ENCODE measurements at places on chromosomes 6 and 20.
A peak's percentile ranks its signal among the peaks of the same experiment; 100 is the strongest.

GRCh38 chr20:4957939-4958362 lies 43.4 kb downstream of the SLC23A2 start:
- no peak for DNase-seq

DNA sequence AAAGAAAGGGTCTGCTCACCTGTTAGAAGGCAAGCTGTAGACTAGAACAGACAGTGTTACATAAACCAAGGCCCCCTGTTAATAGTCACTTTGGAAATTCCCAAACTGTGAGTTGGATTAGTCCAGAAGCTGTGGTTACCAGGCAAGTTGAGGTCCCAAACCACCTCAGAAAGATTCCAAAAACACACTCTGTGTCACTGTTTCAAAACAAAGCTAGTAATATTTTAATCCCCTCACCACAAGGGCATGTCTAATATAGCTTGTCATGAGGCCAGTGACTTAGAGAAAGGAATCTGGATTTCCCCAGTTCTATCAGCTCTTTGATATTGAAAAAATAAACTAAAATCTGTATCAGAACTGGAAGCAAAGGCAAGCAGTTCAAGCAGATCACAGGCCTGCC lies 244.6 kb downstream of the HAO1 start:
- DNase-seq: no peak

DNA sequence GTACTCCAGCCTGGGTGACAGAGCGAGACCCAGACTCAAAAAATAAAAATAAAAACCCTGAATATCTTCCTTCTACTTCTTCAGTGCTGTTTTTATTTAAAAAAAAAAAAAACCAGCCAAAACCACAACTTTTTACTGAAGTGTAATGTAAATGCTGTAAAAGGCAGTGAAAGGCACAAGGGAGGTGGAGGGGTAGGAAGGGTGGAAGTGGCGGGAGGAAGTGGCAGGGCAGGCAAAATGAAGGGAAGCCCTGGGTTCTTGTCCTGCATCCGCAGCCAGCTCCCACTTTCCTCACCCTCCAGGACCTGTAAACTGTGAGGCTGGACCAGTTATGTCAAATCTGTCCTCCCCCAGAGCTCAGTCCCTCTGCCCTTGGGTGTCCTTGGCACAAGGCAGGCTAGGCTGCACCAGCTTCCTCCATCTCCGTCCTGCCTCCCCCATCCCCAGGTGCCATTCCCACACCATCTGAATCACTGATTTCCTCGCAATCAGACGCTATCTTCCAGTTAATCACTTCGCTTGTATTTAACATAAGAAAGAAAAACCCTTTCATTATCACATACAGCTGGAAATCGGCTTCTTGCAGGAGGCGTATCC lies 13.7 kb upstream of the PANK2 start:
- DNase-seq: no peak

GRCh38 chr6:157314705-157315321 lies 8.5 kb downstream of the TMEM242 start:
- peak; percentile 44 for DNase-seq

DNA sequence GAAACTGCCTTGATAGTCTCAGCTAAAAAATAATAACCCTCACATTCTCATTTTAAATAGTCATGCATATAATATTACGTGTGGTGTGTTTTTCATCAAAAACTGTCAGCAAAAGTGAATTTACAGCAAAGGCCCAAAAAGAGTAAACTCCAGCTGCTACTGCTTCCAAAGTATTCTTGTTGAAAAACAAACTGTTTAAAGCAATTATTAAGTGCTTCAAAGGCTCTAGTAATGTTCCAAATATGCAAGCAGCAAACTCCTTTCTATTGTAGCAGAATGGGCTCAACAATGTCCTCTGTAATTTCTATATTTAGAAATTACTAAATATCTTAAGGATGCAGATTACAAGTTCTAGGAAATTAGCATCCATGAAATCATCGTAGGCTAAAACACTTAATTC lies 280.0 kb upstream of the TBX18 start:
- no peak for DNase-seq

- no peak for DNase-seq
These were observed at the start of gene POM121L2 for GRCh38 chr6:27312146-27312949. Gene POM121L2, minus strand, starts transcription at chr6:27312273. Its CDS starts 103 bp downstream, at chr6:27312170.

DNA sequence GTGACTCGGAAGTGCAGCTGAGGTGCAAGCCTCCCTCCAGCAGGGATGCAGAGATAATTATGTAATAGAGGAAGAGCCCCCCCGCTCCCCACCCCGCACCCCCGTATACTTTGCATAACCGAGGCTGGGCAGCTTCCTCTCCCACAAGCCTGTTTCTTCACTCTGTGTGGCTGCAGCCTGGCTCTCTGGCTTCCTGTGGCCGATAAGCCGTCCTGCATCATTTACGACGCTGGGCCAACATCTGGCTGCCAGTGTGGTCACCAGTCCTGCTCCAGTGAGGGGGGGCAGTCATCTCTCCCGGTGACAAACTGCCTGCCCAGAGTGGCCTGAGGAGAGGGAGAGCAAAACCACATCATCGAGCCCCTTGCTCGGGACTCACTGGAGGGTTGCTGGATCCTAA lies 59.2 kb downstream of the RBM38 start:
- no peak for DNase-seq

DNA sequence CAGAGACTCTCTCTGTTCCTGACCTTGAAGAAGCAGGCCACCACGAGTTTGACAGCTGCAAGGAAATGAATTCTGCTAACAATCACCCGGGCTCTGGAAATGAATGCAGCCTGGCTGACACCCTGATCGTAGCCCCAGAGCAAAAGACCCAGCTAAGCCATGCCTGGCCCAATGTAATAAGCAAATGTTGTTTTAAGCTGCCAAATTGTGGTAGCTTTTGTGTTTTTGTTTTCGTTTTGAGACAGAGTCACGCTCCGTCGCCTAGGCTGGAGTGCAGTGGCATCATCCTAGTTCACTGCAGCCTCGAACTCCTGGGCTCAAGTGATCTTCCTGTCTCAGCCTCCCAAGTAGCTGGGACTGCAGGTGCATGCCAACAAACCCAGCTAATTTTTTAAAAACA lies 3.3 kb upstream of the OXT start:
- no peak for DNase-seq

- no peak for DNase-seq
These were observed 79.6 kb upstream of the SASH1 start for GRCh38 chr6:148263010-148263409.

- no peak for DNase-seq
These were observed 379.5 kb upstream of the SULF2 start for GRCh38 chr20:48164566-48165400.

GRCh38 chr20:46539113-46539512 lies 11.3 kb downstream of the OCSTAMP start:
- DNase-seq: no peak

GRCh38 chr6:51474022-51474975 lies 613.1 kb downstream of the PKHD1 start:
- DNase-seq: no peak

DNA sequence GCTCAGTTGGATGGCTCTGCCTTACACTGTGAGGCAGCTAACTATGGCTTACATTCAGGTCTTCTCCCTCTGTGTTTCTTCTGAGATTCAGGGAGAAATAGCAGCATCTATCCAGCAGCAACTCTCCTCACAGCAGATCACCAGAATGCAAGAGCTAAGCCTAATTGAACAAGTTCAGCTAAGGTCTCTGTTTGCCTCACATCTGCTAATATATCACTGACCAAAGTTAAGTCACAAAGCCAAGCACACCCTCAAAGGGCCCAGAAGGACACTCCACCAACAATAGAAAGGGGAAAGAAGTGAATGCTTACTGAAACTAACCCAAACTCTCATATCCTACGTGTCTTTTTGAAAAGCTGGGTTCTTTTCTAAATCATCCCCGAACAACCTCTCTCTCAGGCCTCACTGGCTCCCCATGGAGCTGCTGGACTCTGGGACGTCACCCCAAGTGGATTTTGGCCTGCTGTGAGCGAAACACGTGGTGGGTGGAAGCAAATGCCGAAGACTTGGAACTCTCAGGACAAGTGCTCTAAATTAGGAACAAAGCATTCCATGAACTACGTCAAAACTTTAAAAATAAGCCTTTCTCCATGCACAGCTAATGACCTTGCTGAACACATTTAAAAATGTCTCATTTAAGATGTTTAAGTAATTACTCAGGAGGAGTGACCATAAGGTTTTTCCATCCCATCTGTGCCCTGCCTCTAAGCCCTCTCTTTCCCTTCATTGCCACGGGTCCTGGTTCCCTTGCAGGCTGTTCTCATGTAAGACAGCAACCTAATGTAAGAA lies 167.5 kb upstream of the PLCB4 start:
- DNase-seq: no peak

- DNase-seq: no peak
These were observed 31.8 kb upstream of the RSPO4 start for GRCh38 chr20:1033751-1034414.

GRCh38 chr6:126432564-126432963 lies 92.6 kb downstream of the CENPW start:
- DNase-seq: no peak

DNA sequence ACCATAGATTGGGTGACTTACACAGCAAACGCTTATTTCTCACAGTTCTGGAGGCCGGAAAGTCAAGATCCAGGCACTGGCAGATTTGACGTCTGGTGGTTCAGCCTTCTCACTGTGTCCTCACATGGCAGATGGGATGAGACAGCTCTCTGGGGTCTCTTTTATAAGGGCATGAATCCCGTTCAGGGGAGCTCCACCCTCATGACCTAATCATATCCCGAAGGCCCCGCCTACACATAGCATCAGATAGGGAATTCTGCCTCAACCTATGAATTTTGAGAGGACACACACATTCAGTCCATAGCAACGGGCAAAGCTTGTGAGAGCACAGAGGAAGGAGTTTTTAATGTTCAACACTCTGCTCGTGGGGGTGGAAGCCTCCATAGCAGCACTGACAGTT lies 27.5 kb downstream of the DAAM2 start:
- DNase-seq: no peak

DNA sequence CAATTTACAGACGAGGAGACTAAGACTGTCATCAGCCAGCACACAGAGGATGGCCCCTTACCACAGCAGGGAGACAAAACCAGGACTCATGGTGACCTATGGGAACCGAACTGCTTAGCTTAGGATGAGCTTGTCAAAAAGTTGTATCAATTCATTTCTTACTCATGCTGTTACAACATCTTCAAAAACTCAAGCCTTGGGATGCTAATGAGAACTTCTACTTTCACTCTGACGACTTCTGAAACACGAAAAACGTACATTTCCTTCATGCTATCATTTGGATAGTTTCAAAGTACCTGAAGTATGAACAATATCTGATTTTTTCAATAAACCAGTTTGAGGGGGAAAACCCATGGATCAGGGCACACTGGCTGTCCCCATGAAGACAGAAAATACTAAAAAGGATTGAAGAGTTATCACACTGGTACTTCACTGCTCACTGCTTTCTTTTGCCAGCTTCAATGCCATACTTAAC lies 31.9 kb downstream of the HIVEP2 start:
- DNase-seq: no peak

GRCh38 chr6:70028926-70029325 lies 162.6 kb downstream of the COL19A1 start:
- no peak for DNase-seq

- peak; percentile 35 for DNase-seq
These were observed 225 bp downstream of the MAP3K5 start for GRCh38 chr6:136792095-136792409.

DNA sequence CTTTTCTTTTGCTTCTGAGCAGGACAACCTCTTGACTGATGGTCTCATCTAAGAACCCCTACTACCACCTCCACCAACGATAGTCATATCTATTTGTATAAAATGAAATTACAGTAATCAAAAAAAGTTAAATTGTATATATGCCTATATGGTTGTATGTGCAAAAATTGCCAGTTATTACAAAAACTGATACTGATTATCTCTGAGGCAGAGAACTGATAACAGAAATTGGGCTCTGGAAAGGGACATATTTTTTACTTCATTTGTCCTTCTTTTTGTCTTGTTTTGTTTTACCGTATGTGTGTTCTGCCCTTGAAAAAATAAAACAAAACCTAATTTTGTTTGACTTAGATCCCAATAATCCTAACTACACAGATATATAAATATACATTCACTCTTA lies 574.4 kb upstream of the NOX3 start:
- no peak for DNase-seq

- DNase-seq: no peak
These were observed 124.0 kb upstream of the B3GAT2 start for GRCh38 chr6:71080826-71081225.

DNA sequence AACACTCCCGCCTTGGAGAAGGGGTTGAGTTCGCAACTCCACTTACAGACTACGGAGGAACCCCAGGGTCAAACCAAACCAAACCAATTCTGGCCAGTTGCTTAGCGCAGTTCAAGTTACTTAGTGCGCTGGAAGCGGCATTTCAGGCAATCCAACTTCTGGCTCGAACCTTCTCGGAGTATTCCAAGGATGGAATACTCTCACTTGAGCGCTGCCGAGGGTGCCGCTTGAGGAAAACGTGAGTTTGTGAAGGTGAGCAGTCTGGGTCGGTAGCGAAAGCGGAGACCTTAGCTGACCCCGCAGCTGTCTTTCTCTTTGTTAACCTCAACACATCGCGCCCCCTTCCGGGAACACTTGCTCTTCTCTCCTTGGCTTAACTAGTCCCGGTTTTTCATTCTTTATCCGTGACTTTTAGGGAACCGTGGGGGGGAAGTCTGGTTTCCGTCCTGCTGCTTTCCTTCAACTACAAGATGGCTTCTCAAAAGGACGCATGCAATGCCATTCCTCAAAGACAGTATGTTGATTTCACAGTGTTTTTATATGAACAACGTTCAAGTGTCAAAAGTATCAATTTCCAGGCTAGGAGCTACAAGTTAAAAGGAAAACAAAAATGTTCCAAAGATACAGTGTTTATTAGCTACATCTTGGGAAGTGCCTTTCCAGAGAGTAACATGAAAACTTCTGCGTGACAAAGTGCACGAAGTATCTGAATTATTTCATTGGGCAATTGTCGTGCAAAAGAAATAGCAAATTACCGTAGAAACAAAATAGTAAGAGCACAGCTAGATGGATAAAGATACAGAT lies 741 bp upstream of the PNISR start:
- peak; percentile 87 for DNase-seq

DNA sequence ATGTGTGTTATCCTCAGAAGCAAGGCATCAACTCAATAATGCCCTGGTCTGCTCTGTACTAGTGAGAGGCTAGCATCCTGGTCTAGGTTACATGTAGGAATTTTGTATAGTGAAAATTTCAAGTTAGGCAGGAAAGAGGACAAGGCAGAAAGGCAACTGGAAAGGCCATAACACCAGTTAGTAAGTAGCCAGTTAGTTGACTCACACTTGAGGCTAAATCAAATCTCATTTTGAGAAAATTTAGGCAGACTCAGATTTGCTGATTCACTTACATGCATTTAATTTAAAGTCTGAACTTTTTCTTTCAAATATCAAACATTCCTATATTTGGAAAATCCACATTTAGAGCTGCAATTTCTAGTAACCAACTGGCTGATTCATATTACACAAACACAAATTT lies 184.5 kb upstream of the TCF21 start:
- no peak for DNase-seq

- DNase-seq: peak; percentile 27
These were observed 5.6 kb upstream of the SYNE1 start for GRCh38 chr6:152642578-152643375.

- DNase-seq: no peak
These were observed 10.4 kb downstream of the FBXL4 start for GRCh38 chr6:98937351-98937750.

- DNase-seq: no peak
These were observed 62.3 kb upstream of the SNX9 start for GRCh38 chr6:157760589-157761330.
